ENCODE measurements at places on chromosomes 2 and 18. TPM values are rescaled to one million over a fixed set of nuclear protein-coding genes. Genes with fewer than 3 reads are reported as not detected.

NEU2 gene
- not detected for total RNA-seq

BOLL gene
- total RNA-seq = not detected

EMX1 gene
- not detected for total RNA-seq

TGFA gene
- total RNA-seq = 0.18 TPM

DSG1 gene
- total RNA-seq = not detected

ASNSD1 gene
- 50.9 TPM for total RNA-seq

GKN1 gene
- not detected for total RNA-seq

SMAD7 gene
- 9.3 TPM for total RNA-seq

COL3A1 gene
- 0.12 TPM for total RNA-seq

ANKRD62 gene
- not detected for total RNA-seq

FECH gene
- total RNA-seq = 23.3 TPM

RND3 gene
- not detected for total RNA-seq

KIAA2012 gene
- not detected for total RNA-seq

OTX1 gene
- total RNA-seq = not detected

KLHL29 gene
- total RNA-seq = 2.0 TPM

CTAGE1 gene
- total RNA-seq = not detected

TEKT4 gene
- not detected for total RNA-seq

CLEC4F gene
- total RNA-seq = not detected

GKN2 gene
- not detected for total RNA-seq

All from activated CD4-positive, alpha-beta T cell treated with anti-CD3 and anti-CD28 coated beads for 36 hours (primary cell).